ENCODE measurements at places on chromosomes 6 and 20. TPM values are rescaled to one million over a fixed set of nuclear protein-coding genes. Genes with fewer than 3 reads are reported as not detected.

DNA sequence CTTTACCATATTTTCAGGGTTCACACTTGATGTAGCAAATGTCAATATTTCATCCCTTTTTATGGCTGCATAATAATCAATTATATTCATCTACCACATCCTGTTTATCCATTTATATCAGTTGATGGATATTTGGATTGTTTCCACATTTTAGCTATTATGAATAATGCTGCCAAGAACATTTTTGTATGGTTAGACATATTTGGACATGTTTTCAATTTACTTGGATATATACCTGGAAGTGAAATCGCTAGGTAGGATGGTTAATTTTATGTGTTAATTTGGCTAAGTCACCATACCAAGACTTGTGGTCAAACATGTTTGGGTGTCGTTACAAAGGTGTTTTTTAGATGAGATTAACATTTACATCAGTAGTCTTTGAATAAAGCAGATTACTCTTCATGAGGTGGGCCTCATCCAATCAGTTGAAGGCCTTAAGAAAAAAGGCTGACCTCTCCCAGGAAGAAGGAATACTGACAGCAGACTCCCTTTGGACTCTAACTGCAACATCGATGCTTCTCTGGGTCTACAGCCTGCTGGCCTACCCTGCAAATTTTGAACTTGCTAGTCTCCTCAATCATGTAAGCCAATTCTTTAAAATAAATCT is 196.5 kb downstream of the BACH2 start:
- DNase-seq: no peak

DNA sequence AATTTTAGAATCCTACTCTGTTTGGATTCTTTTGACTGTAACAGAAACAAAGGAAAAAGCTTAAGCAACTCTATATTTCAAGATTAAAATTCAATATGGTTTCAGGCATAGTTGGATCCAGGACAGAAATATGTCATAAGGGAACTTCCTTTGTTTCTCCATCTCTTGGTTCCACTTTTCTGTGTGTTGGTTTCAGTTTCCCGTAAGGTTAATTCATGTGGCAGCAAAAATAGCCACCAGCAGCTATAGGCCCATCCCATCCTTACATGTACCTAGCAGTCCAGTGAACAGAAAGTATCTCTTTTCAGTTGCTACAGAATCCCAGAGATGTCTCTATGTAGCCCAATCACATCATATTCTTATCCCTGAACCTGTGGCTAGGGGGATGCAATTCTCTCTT is 8.8 kb upstream of the FAM8A1 start:
- DNase-seq: no peak

SLC35D3 gene
- total RNA-seq: not detected

WFDC10B gene
- not detected for total RNA-seq

DNA sequence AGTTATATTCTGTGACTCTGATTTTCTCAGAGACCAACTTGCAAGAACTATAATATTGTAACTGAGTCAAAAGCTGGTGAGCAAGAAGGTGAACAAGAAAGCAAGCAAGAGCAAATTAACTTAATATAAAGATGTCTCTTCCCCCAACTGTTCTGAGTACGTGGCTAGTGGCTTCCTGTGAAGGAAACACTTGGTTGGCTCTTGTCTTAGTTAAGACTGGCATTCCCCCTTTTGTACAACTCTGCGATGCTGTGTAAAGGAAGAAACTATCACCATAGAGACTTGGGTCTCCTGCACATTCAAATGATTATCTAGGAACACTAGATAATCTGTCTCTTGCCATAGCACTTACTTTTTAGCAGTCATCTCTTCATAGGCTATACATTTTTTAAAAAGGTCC is 47.3 kb upstream of the TNFAIP3 start:
- DNase-seq: no peak

DNA sequence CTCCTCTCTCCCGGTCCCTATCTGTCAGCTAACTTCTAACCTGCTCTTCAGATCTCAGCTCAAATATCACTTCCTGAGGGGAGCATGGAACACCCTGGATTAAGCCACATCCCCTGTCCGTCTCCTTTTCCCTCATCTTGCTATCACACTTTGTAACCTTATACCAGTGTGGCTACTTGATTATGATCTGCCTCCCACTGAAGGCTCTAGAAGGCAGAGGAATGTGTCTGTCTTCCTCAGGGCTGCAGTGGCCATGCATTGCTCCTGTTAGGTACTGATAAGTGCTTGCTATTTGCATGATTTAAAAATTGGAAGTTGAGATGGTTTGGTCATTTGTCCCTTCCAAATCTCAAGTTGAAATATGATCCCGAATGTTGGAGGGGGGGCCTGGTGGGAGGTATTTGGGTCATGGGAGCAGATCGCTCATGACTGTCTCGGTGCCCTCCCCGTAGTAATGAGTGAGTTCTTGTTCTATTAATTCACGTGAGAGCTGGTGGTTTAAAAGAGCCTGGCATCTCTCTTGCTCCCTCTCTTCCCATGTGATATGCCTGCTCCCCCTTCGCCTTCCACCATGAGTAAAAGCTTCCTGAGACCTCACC is 71.4 kb downstream of the PLCB4 start:
- DNase-seq: no peak

MLIP gene
- total RNA-seq: 0.44 TPM

- DNase-seq: no peak
Observed at GRCh38 chr6:151021896-151022295, 156.4 kb downstream of the MTHFD1L start.

DNA sequence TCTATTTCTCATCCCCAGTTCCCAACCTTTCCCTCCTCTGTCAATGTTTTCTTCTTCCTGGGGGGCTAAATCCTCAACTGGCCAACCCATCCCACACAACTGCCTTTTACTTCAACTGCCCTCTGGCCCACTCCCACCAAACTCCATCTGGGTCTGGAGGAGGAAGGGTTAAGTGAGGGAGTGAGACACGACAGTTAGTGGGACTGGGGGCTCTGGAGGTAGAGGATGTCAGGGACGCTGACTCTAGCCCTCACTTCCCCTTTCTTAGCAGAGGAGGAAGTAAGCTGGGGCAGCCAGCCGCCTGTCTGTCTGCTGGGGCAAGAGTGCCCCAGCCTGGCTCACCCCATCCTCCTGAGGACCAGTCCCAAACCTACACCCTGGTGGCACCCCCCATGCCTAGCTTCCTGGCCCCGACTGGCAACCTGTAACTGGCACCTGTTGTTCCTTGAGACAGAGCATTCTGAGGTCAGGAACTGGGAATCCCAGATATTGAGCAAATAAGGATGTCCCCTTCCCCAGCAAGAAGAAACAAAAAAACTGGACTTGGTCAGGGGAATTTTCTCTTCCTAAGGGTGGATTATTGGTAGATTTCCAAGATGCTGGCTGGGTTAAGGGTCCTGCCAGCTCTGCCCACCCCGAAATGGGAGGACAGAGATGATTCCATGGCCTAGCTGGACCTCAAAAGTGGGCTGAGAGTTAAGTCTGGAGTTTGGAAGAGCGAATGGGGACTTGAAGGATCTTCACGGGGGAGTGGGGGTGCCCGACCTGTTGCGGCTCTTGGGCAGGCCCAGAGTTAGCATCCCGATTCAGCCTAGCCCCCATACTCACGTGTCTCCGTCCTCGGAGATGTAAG is 971 bp downstream of the NFKBIE start:
- no peak for DNase-seq

All from glutamatergic neuron (in vitro differentiated cells).